Fibroblast of skin of scalp (primary cell): ENCODE measurements at places on chromosomes 13 and 19.

GRCh38 chr13:97468331-97468730 is 34.4 kb downstream of the RAP2A start:
- DNase-seq = peak; percentile 22

GRCh38 chr13:35549481-35549880 is 73.0 kb upstream of the MAB21L1 start:
- peak; percentile 69 for DNase-seq

DNA sequence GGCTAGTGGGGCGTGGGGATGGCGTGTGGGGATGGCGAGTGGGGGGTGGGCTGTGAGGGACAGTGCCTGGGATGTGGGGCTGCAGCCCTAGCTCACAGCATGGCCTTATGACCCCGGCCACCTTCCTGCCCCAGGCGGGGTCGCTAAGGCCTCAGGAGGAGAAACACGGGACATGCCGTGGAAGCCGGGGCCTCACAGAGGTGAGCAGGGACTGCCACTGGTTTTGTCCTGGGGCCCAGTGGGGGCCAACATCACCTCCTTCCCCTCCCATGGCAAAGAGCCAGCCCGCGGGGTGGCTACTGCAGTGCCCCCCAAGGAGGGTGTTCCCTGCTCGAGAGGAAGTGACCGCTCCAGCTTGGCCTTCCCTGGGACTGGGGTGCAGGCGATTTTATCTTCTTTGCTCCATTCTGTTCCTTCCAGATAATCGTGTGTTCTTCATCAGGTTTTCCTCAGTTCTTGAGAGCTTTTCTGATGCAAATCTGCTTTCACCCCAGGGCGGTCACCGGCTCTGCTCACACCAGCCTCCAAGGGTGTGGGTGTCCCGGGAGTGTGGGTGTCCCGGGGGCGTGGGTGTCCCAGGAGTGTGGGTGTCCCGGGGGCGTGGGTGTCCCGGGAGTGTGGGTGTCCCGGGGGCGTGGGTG is 1.2 kb downstream of the F7 start:
- no peak for DNase-seq

GRCh38 chr13:104098421-104098820 is 1032.2 kb upstream of the SLC10A2 start:
- DNase-seq = no peak

- DNase-seq = no peak
Measured at GRCh38 chr13:71251292-71251951, 615.6 kb downstream of the DACH1 start.

GRCh38 chr13:25688536-25688935 is 316.8 kb downstream of the ATP8A2 start:
- no peak for DNase-seq

DNA sequence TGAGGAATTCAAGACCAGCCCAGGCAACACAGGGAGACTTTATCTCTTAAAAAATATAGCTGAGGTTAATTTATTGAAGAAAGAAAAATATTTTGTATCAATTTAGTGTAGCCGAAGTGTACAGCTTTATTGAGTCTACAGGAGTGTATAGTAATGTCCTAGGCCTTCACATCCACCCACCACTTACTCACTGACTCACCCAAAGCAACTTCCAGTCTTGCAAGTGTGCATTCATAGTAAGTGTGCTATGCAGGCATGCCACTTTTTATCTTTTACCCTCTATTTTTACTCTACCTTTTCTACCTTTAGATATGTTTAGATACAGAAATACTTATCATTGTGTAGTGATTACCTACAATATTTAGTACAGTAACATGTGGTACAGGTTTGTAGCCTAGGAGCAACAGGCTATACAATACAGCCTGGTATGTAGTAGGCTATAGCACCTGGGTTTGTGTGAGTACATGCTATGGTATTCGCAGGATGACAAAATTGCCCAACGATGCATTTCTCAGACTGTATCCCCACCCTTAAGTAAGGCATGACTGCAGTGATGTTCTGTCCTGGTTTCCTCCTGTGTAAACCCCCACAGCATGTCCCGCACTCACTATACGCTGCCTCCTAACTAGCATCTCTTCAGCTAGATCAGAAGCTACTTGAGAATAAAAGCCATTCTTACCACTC is 15.3 kb upstream of the ATP12A start:
- no peak for DNase-seq

DNA sequence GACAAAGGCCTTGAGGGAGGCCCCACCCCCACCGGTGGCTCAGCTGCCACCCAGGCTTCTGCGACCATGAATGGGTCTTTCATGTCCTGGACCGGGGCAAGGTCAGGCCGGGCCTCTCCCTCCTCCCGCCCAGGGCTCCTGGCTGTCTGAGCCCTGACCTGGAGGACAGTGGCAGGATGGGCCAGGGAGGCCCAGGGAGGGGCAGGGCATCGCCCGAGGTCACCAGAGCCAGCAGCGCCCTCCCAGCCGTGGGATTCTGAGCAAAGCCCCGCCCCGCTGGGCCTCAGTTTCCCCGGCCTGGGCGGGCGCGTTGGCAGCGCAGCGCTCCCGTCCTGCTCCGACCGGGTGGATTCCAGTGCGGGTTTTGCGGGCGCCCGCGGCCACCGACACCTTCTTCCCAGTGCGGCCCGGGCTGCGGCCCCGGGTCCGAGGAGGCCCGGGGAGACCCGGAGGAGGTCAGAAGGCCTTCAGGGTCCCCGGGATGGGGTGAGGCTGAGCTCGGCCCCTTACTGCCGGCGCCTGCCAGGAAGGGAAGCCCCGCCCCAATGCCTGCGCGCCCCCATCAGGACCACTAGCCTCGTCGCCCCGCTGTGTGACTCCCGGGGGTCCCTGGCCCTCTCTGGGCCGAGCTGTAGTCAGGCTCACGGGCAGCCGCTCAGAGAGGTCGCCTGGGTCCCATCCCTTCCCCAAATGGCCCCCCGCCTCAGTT is 24.6 kb upstream of the SEMA6B start:
- no peak for DNase-seq

GRCh38 chr13:103391936-103392335 is 325.7 kb upstream of the SLC10A2 start:
- DNase-seq = no peak

DNA sequence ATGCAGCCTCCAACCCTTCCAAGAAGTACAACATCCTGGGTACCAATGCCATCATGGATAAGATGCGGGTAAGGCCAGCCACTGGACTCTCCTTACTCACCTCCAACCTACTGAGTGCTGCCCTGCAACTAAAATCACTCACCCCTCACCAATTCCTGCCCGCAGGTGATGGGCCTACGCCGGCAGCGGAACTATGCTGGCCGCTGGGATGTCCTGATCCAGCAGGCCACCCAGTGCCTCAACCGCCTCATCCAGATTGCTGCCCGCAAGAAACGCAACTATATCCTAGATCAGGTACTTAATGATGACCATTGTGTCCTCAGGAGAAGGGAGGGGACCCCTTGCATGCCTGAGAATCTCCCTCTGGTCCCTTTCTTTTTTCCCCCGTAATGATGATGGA is 15.6 kb upstream of the CCDC97 start:
- no peak for DNase-seq

GRCh38 chr19:8477889-8478288 is 24.6 kb downstream of the PRAM1 start:
- DNase-seq = no peak

GRCh38 chr19:13962699-13963602 is 10.6 kb downstream of the DCAF15 start:
- no peak for DNase-seq

DNA sequence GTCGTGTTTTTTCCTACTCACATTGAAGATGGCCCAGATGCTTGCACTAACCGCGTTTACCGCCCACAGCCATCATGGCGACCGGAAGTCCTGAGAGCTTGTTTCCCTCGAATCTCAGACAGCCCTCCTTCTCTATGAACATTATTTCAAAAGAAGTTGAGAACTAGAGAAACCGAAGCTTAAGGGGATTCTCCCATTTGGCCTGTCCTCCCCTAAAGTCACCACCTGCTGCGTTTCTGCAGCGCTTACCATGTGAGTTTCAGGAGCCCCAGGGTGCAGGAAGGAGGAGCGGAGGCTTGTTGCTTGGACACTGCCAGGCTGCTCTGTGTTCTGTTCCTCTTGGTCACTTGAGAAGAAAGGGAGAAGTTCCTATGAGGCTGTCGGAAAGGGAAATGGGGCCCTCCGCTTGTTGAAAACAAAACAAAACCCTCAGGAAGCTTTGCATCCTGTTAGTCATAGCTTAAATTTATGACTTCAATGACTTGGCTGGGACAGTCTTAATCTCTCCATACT is 6.2 kb downstream of the CARD8 start:
- no peak for DNase-seq

- DNase-seq = no peak
Measured at GRCh38 chr13:109369353-109370052, 416.9 kb downstream of the IRS2 start.

GRCh38 chr13:94178625-94179244 is 300.7 kb downstream of the DCT start:
- no peak for DNase-seq

GRCh38 chr13:109816808-109817203 is 30.4 kb upstream of the IRS2 start:
- DNase-seq = peak; percentile 93

GRCh38 chr13:112168761-112169160 is 101.8 kb downstream of the SOX1 start:
- DNase-seq = no peak

- DNase-seq = peak; percentile 52
Measured at GRCh38 chr13:74246487-74246886, 112.3 kb upstream of the KLF12 start.

- peak; percentile 13 for DNase-seq
Measured at GRCh38 chr13:66014771-66015170, 1215.4 kb downstream of the PCDH9 start.

DNA sequence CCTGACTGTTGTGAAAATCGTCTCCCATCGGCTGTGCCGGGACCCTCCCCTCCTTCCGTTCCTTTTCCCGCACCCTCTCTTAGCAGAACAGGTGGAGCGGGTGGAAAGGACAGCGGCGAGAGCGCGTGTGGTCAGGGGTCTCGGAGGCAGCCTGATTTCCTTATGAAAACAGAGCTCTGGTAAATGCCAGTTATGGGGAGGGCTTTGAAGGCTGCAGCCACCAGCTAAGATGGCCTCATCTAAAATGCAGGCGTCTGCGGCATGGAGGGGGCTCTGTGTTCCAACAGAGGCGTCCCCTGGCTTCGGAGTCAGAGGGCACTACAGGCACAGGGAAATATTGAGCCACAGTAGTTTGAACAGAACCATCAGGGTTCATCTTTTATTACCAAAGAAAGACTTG is 93.8 kb upstream of the SOX1 start:
- DNase-seq = no peak

DNA sequence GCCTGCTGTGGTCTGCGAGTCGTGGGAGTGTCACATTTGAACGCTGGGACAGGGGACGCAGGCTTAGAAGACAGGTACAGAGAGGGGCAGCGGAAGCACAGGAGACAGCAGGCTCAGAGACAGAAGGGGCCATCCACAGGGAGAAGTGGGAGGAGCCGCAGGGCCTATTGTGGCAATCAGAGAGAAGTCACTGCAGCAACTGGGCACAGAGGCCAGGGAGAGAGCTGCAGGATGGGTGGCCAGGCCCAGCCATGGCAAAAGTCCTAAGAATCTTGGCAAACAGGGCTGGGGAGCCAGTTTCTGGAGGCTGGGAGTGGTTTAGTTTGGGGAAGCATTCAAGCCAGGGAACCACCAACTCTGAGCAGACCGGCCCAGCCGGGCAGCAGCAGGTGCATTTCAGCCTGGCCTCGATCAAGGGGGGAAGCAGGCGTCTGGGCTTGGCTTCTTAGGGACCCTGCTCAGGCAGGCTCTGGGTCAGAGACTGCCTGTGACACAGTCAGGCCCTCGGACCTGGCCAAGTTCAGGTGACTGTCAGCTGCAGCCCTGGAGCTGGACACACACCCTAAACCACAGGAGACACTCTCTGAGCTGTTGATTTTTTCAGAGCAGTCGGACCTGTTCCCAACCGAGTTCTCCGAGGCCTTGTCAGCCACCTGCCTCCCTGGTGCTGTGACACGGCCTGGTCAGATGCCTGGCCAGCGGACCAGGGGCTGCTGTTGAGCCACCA is 11.8 kb downstream of the SH3GL1 start:
- no peak for DNase-seq

GRCh38 chr19:3736106-3736724 is 25.3 kb downstream of the APBA3 start:
- DNase-seq = no peak

GRCh38 chr13:41111454-41111853 is 21.1 kb downstream of the KBTBD6 start:
- DNase-seq = no peak

GRCh38 chr13:97724450-97724849 is 229.0 kb upstream of the IPO5 start:
- no peak for DNase-seq

DNA sequence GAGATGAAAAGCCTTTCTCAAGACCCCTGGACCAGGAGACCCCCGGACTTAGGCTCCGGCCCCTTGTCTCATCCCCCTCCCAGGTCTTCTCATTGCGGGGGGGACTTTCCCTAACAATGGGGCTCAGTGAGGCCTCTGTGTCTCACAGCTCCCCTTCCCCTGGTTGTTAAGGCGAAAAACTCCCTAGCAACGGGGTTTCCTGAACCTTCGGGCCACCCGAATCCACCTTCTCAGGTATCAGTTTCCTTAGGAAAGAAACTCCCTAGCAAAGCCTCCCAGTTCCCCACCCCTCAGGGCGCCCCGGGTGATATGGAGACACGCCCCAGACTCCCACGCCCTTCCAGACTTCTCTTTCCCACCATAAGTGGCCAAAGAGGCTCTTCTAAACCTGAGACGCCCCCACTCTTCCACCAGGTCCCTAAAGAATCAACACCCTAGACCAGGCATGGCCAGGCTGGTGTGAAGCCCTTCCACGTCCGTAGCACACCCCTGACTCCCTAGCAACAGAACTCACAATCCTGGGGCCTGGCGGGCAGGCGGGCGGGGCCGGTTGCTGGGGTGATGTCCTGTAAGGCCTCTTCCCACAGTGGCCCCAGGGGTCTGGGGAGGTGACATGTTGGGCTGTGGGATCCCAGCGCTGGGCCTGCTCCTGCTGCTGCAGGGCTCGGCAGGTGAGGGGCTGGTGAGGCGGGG is at the start of gene TMEM190:
Gene TMEM190 (plus strand): TSS at position 586 of the 693 bp plus-strand sequence. CDS start 28 bp downstream, at position 614.
- no peak for DNase-seq

- DNase-seq = no peak
Measured at GRCh38 chr13:23643338-23644125, 73.3 kb downstream of the TNFRSF19 start.

DNA sequence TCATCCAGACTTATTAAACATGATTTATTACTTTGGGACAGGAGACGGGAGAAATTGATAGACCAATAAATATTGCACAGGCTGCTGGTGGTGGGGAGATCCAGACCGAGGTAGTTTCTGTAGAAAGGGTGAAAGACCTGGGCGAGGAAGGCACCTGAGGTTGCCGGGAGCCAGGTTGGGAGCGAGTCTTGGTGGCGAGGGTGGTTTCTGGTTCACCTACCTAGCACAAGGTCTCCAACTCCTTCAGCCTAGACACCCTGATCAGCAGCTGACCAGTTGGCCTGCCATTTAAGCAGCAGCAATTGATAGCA is 7.0 kb downstream of the EMP3 start:
- DNase-seq = no peak

GRCh38 chr19:34269968-34270621 is 15.7 kb downstream of the GARRE1 start:
- DNase-seq = peak; percentile 70

GRCh38 chr19:30864391-30865215 is 484.6 kb downstream of the TSHZ3 start:
- no peak for DNase-seq

GRCh38 chr13:73937441-73937840 is 196.8 kb downstream of the KLF12 start:
- no peak for DNase-seq

- DNase-seq = no peak
Measured at GRCh38 chr19:41876847-41877832, at the start of gene CD79A. TSS of gene CD79A (plus strand) at chr19:41877279. CDS start at chr19:41877305, 26 bp downstream.

GRCh38 chr13:48567515-48568369 is 34.9 kb upstream of the RCBTB2 start:
- no peak for DNase-seq

- peak; percentile 11 for DNase-seq
Measured at GRCh38 chr13:42377640-42378382, 105.9 kb downstream of the AKAP11 start.

GRCh38 chr13:21383090-21383489 is 76.0 kb downstream of the ZDHHC20 start:
- DNase-seq = no peak
